Progenitor cell of endocrine pancreas (in vitro differentiated cells): ENCODE measurements at places on chromosomes 7 and 10.

GRCh38 chr7:141436575-141437075 is 114.6 kb upstream of the AGK start:
- no peak for DNase-seq

DNA sequence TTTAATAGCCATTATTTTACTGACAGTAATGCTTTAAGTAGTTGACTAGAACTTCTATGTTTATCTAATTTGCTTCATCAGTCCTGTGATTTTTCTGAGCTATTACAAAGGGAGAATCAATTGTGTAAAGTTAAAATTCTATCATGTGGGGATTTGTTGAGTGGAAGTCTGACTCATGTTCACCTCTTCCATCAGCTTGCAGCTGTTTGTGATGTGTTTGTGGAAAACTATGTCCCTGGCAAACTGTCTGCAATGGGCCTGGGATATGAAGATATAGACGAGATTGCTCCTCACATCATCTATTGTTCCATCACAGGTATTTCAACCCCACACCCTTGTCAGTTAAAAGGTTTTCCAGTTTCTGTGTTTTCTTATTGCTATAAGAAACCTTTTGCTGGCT is 59.9 kb downstream of the SUGCT start:
- no peak for DNase-seq

- no peak for DNase-seq
Observed at GRCh38 chr7:10588084-10588483, 385.6 kb upstream of the PHF14 start.

- DNase-seq = no peak
Observed at GRCh38 chr10:33955676-33956075, 621.2 kb upstream of the NRP1 start.

DNA sequence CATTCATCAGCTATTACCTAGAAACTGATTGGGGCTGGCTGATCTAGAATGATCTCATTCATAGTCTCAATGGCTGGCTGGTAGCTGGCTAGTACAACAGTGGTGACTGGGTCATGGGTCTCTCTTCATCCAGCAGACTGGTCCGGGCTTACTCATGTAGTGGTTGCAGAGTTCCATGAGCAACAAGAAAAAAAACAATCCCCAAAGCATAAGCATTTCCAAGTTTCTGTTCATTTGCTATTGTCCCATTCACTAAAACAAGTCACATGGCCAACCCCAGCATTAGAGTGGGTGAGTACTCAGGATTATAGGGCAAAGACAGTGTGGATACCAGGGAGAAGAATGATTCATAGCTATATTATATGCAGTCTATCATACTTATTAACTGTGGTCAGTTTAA is 85.2 kb upstream of the SEMA3C start:
- no peak for DNase-seq

DNA sequence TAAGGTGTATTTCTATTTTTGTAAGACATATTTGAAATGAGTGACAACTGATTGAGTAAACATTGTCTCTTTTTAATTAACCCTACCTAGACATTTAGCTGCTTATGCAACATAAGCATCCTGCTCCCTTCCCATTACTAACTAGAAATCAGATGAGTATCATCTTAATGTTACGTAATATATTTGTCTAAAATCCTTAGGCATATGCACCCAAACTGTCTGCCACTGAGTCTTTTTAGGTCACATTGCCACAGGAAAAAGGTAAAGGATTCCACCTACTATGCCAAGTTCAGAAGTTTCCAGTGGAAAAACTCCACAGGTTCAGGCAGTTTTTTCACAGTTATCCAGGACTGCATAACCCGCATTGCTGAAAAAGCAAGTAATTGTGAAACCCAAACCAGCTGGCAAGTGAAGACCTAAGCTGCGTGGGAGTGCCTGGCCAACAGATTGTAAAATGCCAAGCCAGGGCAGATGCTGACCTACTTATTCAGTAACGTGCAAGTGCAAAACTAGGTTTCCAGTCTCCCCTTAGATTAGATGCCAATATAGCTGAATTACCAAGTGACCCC is 983.7 kb downstream of the GATA3 start:
- DNase-seq = no peak

DNA sequence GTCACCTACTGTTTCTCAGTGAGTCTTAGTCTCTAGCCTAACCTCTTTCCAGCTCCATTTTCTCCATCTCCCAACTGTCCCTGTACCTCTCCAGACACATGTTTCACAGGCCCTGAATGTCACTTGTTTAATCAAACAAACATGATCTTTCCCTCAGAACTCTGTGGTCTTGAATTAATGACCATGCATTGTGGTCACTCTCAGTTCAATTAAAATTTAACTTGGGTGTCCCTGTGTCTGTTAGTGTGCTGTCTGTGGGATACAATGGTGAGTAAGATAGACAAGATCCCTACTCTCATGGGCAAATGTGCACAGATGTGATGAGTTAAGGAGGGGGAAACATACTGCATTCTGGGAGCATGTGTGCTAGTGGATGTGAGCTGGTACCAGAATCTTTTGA is 65.0 kb downstream of the RBM33 start:
- DNase-seq = no peak

GRCh38 chr10:22570733-22571430 is 143.5 kb downstream of the PIP4K2A start:
- no peak for DNase-seq

DNA sequence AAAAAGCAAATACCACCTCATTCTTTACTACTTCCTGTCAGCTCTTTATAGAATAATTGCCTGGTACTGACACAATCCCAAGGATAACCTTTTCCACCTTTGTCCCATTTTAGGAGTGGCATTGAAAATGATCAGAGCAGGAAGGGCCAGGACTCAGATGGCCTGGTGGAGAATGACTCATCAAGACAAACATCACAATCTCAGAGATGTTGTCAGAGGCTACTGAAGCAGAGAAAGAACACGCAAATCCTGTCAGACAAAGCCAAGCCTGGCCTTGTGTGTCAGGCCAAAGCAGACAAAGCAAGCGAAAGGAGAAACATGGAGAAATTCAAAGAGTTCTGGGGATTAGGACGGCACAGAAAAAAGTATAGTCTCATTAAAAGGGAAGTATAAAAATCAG is 40.9 kb downstream of the NSUN6 start:
- no peak for DNase-seq
